ENCODE measurements at places on chromosomes 2 and 18.
A peak's percentile ranks its signal among the peaks of the same experiment; 100 is the strongest.

DNA sequence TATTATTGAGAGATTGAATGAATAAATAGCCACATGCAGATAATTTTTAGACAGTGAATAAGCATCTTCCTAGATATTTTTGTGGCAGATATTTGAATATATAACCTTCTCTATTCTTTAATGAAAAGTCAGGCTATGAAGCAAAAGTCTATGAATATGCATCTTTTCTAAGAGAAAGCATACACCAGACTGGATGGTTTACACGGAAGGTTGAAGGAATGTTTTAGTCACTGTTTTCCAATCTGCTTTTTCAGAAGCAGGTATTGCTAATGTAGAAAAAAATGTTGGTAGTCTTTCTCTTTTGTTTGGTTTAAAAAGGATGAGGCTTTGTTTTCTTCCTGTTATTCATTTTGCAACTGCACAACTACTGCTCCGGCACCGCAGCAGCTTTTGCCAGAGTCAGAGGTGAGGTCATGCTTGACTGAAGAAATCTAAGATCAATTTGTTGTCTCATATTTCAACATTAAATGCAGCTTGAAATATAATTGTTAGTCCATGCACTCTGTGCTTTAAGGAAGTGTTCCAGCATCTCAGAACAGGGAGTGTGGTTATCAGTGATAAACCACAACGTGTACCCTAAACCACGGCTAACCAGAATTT lies 1540.8 kb upstream of the PIK3C3 start:
- DNase-seq, result peak; percentile 49

DNA sequence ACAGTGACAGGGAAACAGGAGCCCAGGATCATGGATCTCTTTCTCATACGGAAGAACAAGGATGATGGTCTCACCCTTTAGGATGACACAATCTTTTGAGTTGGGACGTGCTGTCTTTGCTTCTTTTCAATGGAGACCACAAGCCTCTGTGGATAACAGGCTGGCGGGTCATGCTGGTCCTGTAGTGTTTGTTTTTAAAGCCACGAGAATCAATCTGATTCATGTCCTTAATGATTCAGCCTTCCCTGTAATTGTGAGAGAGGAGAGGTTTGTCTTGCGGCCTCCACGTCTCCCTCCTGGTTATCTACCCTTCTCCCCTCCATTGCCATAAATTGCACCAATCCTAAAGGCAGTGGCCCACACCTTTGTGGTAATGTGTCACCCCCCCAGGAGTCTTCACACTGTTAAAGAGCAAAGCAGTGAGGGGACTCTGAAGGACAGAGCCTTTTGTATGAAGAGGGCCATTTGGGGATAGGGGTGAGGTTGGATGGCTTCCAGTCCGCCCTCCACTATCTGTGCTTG lies 87.7 kb upstream of the TGFA start:
- no peak for DNase-seq

GRCh38 chr2:187294043-187294442 lies 154.0 kb downstream of the CALCRL start:
- DNase-seq, result no peak

DNA sequence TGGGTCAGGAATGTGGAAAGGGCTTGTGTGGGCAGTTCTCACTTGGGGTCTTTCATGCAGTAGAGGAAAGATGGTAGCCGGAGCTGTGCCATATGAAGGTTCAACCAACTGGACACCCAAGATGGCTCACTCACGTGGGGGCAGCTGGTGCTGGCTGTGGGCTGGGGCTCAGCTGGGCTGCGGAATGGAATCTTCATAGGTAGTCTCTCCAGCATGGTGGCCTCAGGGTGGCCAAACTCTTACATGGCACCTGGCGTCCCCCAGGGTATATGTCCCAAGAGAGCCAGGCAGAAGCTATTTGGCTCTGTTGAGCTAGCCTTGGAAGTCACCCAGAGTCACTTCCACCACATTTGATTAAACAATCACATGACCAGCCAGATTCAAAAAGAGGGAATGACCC lies 163.1 kb upstream of the KLHL29 start:
- DNase-seq, result no peak

- no peak for DNase-seq
Measured at GRCh38 chr2:96739076-96739632, 710 bp downstream of the LMAN2L start.

GRCh38 chr2:64300066-64300465 lies 153.9 kb upstream of the LGALSL start:
- no peak for DNase-seq

GRCh38 chr18:79772108-79772864 lies 25.5 kb upstream of the KCNG2 start:
- DNase-seq, result no peak

DNA sequence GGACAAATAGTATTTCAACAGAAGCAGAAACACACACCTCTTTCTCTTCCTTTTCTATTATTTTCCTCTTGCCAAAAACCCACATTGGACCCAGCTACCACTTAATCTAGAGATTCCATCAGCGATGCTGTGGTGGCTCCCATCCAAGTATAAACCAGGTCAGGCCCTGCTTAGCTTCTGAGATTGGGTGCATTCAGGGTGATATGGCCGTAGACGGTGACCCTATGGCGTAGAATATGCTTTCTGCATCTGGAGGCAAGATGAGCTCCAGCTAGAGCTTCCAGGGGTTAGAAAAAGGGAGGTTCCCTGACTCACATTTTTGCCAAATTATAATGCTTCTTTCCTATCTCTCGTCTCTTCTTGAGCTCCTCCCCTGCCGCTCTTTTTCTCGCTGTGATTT lies 66.5 kb downstream of the TNP1 start:
- DNase-seq, result no peak

DNA sequence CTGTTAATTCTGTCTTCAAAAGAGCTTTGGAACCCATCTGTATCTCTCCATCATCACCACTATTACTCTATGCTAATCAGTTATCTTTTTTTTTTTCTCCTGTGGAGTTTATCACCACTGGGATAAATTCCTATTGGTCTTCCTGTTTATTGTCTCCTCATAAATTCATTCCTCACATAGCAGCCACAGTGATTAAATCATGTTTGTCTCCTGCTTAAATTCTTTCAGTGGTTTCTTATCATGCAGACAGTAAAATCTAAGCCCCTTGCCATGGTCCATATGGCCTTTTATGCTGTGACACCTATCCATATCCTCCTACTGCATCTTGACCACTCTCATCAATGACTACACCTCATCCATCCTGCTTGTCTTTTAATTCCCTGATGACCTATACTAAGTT lies 239.8 kb upstream of the ZEB2 start:
- DNase-seq, result no peak

DNA sequence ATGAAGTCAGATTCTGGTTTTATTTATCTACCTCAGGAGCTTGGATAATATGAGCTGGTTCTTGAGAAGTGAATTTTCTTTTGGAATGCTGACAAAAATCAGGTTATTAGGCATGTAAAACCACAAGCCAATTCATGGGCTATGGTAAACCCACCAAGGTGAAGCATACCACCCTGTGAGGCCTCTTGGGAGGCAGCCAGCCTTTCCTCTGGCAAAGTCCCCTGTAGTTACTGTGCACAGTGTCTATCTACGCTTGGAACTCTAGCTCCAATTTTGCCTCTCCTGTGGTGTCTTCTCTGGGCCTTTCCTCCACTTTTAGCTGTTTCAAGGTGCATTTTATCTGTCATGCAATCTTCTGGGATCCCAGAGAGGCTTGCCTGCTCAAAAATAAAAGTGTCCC lies 242.7 kb upstream of the ZSWIM2 start:
- DNase-seq, result no peak

- DNase-seq, result no peak
Measured at GRCh38 chr2:54360055-54360792, 95.9 kb upstream of the SPTBN1 start.

DNA sequence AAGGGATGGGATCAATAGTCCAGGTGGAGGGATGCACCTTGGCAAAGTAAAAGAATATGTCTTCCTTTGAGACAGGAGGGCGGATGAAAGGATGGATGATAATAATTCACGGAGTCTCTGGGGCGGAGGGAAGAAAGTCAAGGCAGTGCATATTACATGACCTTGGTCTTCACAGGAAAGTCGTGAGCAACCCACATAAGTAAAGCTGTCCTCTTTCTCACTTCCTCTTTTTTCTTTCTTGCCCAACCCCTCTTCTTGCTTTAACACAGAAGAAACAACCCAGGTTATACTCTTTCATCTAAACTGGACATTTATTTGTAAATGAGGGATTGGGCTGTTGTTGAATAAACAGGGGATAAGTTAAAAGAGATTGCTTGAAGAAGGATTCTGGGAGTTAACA lies 168.7 kb upstream of the SKOR2 start:
- DNase-seq, result no peak

GRCh38 chr2:151097895-151098294 lies 163.8 kb downstream of the RBM43 start:
- DNase-seq, result no peak

DNA sequence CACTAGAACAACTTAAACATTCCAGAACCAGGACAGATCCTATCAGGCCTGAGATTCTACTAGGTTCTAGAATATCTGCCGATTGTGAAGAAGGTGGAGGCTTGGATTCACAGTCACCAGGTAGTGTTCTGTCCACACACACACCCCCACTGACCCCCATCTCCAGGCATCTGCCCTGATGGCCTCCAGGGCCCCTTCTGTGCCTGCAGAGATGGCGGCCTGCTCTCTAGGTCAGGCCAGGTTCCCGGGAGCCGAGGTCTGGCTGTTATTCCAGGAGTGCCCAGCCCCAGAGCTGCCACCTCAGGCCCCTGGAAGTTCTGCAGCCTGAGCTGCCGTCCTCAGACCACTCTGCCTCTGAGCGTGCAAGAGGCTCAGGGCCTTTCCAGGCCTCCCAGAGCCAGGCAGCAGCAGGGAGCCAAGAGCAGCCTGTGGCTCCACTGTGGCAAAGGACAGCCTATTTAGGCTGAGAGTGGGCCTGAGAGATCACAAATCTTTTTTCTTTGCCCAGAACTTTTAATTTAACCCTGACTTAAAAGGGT lies 96.2 kb upstream of the ASAP2 start:
- DNase-seq, result no peak

- DNase-seq, result no peak
Measured at GRCh38 chr2:188474316-188474715, 182.6 kb downstream of the GULP1 start.

DNA sequence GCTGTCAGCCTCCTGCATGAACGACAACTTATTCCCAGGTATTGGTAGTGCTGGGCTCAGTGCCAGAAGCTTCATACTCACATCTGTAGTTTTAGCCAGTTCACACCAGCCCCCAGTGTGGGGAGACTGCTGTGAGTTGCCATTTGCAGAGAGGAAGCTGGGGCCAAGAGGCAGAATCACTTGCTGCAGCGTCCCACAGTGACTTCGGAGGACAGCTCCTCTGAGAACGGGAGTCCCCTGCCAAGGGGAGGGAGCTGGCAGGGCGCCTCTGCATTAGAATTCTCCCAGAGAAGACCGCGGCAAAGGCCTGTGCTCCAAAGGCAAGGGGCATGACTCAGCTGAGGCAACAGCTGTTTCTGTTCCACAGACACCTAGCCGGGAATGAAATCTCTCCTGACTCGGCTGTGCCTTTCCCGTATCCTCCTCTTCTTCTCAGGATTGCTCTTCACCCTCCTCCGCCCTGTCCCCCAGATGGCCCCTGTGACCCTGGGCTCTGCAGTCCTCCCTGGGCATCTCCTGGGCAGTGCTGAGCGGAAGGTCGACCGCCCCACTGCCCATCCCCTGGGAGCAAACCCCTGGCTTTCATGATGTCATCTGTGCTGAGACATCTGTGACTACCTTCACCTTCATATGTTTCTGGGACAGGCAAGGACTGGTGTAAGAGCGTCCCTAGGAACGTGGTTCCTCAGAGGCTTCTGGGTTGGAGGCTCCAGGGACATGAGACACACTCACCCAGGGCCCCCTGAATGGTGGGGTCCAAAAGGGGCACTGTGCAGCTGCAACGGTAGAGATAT lies 18.0 kb downstream of the MAL start:
- peak; percentile 85 for DNase-seq

DNA sequence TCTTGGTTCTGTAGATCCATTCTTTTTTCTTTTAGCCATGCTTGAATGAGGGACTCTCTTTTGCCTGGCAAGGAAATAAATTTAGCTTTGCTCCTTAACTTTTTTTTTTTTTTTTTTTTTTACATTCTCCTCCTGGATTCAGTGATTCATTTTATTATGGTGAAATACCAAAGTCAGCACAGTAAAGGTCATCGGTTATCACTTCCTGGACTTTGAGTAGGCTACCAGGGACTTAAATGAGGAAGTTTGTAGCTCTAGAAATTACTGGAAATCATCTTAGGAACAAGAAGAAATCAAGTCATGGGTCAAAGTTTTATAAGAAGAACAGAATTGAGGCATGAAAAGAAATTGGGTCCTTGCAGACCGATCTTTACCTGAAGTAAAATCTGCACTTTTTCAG lies 75.0 kb downstream of the SOCS6 start:
- DNase-seq, result no peak

- DNase-seq, result peak; percentile 50
Measured at GRCh38 chr2:234606896-234607295, 110.0 kb upstream of the ARL4C start.

DNA sequence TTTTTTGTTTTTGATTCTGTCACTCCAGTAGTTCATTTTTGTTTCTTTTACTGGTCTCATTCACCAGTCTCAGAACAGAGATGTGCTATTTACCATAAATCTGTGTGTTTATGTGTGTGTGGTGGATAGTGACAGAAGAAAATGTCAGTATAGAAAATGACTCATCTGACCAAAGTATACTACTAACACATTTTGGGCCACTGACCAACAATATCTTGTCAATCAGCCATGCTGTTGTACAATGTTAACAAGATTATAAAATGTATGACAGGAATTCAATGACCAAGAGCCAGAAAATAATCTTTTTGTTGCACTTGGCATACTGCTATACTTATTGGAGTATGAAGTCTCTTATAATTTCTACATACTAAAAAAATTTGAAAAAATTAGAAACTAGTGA lies 1081.4 kb upstream of the NRXN1 start:
- no peak for DNase-seq

DNA sequence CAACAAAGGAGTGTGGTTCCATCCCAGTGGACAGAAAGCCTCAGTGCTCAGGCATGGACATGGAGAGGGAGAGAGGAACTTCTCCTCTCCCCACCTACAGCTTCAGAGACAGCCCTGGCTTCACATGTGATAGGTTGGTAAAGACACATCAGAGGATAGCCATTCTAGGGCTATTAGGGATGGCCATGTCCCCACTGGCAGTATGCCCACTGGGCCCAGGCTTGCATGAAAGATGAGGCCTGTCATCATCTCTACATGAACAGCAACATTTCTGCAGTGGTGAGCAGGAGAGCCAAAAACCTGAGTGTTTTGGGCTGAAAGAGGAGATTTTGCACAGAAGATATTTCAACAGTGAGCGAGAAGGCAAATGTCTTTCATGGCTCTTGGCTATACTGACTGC lies 517.2 kb downstream of the NR4A2 start:
- no peak for DNase-seq

- no peak for DNase-seq
Measured at GRCh38 chr2:158745866-158746382, 49.2 kb upstream of the DAPL1 start.

- DNase-seq, result no peak
Measured at GRCh38 chr2:111952871-111953452, 54.6 kb downstream of the MERTK start.

GRCh38 chr18:36041146-36041545 lies 26.2 kb downstream of the RPRD1A start:
- DNase-seq, result no peak

Data from NCI-H2171 (cell line).